ENCODE measurements at places on chromosomes 2 and 18.

DNA sequence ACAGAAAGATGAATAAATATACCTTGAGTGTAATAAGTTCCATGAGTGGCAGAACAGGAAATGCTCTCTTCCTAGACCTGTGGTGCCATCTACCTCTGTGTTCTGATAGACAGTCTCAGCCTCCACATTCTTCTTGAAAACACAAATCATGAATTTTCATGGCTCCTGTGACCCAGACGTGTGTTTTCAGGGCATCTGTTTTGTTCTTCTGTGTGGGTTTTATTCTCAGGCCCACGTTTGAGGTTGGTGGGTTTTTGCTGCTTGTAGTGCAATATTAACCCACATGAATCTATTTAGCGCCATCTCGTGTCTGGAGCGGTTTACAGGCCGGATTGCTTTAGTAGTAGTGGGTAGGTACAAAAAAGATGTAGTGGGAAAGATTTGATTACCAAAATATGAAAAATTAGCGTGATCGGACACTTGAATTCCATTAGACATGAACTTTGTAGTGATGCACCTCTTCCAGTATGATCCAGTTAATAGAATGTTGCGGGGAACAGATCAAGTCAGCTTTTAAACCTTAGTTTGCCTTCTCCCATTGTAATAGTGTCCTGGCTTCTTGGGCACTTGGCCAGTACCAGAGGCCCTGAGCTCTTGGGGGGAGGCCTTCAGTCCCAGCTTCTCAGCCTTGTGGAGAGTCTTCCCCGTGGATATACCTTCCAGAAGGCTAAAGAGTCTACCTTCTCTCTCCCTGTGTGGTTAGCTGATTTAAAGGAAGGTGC, 256.5 kb downstream of the TPGS2 start:
- no peak for DNase-seq

- DNase-seq, result no peak
Observed at GRCh38 chr2:240506406-240507059, 51.3 kb downstream of the ANKMY1 start.

- no peak for DNase-seq
Observed at GRCh38 chr18:21489119-21489750, 111.3 kb downstream of the ESCO1 start.

- no peak for DNase-seq
Observed at GRCh38 chr2:118340103-118340502, 251.8 kb downstream of the INSIG2 start.

DNA sequence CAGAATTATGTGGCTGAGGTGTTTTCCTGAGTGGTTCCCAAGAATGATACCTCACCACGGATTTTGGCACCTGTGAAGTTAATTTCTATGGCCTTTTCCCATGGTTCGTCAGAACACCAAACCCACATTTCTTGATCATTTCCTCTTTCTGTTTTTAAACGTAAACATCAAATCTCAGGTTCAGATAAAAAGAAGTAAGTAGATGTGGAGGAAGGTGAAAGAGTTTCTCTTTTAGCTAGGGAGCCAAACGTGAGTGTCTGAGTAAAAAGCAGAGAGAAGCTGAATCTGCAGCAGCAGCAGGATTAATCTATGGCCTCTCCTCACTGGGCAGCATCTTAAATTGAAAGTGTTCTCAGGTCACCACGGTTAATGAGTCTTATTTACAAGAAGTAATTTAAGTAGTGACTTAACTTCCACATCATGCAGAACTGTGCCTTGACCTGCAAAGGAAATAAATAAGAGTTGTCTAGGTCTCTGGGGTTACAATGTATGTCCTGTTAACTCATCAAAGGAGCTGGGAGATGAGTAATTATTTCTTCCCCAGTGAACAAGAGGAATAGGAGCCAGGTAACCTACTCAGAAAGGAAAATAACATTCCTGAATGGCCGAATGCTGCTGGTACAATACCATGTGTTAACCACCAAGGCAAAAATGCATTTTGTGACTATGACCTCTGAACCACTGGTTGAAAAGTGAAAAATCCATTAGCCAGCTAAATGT, 139.6 kb upstream of the NETO1 start:
- DNase-seq, result no peak

GRCh38 chr2:119372778-119373568, 6.2 kb downstream of the DBI start:
- no peak for DNase-seq

DNA sequence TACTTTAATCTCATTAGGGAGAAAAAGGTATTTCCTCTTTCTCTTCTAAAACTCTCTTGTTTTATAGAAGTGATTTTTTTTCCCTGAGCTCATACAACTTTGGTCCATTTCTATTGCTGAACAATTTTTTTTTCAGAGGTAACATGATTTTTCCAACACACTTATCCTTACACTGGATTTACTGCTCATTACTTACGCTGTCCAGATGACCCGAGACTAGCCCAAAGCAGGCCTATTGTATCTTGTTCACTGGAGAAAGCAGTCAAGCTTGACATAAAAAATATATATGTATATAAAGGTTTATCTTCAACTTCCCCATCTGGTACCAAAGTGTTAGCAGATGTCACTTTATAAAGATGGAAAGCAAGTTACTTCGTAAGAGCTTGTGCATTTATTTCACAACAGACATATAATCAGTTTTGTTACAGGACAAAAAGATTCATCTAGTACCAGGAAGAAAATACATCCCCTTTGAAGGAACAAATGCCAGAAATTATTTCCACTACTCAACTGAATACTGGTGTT, 70.4 kb upstream of the KIDINS220 start:
- no peak for DNase-seq

DNA sequence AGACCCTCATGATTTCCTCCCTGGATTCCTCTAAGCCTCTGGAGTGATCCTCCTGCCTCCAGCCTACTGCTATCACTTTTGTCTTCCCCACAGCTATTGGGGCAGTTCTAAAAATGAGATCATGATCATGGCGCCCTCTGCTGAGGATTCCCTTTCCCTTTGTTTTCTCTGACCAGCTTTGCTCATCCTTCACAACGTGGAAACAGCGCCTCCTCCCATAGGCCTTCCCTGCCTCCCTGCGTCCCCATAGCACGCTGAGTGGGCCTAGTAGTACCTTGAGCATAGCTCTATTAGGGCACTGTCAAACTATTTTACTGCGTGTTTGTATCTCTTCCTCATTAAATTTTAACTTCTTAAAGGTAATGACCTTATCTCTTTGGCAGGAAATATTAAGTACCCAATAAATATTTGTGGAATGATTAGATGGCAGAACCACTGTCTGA, 207.0 kb upstream of the FANCL start:
- no peak for DNase-seq

DNA sequence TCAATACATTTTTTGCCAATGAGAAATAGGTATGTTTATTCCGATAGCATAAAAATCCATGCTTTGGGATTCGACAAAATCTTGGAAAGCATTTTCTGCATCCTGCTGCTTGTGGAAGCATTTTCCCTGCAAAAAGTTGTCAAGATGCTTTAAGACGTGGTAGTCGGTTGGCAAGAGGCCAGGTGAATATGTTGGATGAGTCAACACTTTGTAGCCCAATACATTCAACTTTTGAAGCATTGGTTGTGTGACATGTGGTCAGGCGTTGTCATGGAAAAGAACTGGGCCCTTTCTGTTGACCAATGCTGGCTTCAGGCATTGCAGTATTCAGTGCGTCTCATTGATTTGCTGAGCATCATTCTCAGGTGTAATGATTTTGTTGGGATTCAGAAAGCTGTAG, 764.5 kb downstream of the TRIB2 start:
- no peak for DNase-seq

DNA sequence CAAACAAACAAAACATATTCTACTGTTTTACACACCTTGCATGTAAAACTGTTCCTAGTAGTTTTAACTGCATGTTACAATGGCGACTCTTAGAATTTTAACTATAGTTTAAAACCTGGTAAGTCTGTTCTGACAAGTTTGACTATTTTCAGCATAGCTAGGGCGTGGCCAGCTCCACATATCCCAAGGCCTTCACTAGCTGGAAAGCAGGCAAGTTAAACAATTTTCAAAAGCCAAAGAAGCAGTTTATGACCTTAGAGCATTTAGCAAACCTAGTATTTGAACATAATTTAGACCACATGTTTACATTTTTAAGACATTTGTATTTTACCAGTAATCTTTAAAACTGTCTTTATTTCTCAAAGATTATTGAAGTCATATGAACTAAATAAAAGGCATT, 402.8 kb upstream of the SYT4 start:
- DNase-seq, result no peak

GRCh38 chr2:111169268-111169667, 48.6 kb downstream of the BCL2L11 start:
- DNase-seq, result no peak

DNA sequence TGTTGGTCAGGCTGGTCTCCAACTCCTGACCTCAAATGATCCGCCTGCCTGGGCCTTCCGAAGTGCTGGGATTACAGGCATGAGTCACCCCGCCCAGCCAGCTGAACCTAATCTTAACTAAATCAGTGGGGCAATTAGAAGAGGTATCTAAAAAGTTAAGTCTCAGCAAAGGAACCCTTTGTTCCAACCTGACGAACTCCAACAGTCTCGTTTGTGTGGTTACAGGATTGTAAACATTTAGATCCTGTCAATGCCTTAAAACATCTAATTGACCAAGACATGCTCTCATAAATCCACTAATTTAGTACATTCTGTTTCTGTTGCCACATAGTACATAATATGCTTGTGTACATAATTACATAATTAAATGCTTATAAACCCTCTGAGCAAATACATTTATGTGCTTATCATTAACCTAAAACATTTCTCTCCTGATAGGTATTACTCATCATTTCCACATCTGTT, 31.1 kb upstream of the STK39 start:
- no peak for DNase-seq

GRCh38 chr2:174166261-174166660, 82.1 kb downstream of the OLA1 start:
- no peak for DNase-seq

- no peak for DNase-seq
Observed at GRCh38 chr2:182072861-182073260, 87.2 kb downstream of the PPP1R1C start.

DNA sequence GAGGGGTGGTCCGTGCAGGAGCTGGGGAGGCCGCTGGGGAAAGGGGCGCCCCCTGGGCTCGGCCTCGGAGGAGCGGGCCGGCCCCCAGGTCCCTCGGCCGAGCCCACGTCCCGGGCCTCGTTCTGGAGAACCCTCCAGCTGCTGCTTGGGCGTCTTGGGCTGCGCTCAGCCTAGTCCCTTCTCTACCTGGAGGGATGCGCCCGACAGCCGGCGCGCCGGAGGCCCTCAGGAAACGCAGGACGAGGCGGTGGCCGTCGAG, 293 bp upstream of the D2HGDH start:
- no peak for DNase-seq

- DNase-seq, result no peak
Observed at GRCh38 chr2:161913865-161914264, 160.2 kb downstream of the DPP4 start.

DNA sequence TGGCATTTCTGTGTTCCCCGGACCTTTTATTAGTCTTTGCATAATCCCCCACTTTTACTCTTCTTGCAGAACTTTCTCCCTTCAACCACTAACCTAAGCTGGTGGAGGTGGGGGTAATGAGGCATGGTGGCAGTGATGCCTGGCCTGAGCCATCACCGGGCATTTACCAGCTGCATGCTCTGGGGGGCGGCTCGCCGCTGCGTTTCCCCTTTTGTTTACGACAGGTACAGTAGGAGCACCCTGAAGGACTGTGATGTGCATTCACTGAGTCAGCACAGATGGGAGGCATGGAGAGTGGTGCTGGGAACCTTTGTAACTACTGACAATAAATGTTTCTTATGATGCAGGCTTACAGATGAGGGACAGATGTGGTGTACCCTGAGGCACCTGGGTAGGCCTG, 46.9 kb downstream of the PLEKHB2 start:
- DNase-seq, result no peak
